Ovary (tissue), 10 donors: ENCODE measurements at places on chromosomes 2 and 18. TPM values are rescaled to one million over a fixed set of nuclear protein-coding genes. Genes with fewer than 3 reads are reported as not detected.

DNA sequence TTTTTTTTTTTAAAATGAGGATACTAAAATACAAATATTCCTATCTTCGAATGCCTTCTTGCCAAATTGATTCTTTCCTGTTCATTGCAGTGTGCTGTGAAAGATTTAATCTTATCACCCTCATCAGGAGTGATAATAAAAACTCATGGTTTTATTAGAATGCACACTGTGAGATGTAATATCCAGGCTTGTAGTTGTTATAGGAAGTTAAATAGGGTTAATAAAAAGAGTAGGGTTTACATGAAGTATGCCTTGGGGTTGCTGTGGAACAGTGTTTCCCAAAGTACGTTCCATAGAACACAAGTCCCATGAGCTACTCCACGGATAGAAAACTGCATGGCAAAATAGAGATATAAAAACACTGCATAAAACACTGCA is 191.9 kb downstream of the SPP2 start:
- DNase-seq = no peak

- no peak for DNase-seq
These were observed 38.5 kb downstream of the SPRED2 start for GRCh38 chr2:65393743-65394422.

DNA sequence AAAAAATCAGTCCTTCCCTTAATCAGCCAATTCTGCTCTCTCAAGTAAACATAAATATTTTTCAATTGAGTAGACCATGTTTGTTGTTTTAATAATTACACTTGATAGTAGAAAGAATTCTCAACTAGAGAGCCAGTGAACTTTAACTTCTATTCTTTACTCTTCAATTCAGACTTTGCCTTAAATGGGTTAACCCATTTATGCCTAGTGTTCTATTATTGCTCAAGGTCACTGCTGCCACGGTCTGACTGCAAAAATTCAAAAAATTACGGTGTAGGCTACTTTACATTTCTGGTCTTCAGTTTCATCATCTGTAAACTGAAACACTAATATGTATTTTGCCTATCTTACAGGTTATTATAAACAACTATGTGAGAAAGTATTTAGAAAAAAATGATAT is 103.1 kb downstream of the TLK1 start:
- DNase-seq = no peak

- no peak for DNase-seq
These were observed 14.0 kb downstream of the STRADB start for GRCh38 chr2:201465524-201465971.

- DNase-seq = peak; percentile 7
These were observed 3.7 kb downstream of the RAMP1 start for GRCh38 chr2:237863102-237863511.

GRCh38 chr18:72704202-72704601 is 160.1 kb upstream of the CBLN2 start:
- no peak for DNase-seq

DNA sequence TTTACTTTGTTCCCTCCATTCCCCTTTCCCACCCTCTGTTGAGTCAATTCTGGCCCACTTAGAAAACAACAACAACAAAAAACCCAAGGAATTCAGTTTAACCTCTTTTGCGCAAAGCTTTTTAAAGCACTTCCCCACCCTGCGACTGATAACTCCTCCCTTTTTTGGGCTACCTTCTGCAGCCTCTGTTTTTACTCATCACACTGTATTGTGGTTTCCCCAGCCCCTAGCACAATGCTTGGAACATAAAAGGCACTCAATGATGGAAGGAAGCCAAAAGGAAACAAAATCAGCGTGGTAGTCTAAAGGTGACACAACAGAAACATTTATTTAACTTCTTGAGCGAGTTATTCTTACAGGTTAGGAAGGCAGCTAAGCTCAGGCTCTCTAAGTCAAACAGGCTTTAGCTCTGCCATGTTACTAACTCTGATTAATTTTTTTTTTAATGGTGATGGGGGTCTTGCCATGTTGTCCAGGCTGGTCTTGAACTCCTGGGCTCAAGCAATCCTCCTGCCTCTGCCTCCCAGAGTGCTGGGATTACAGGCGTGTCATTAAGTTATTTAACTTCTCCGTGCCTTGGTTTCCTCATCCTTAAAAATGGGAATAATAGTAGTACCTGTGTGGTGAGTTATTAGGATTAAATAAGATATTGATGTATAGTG is 1.3 kb downstream of the CEP68 start:
- no peak for DNase-seq

DNA sequence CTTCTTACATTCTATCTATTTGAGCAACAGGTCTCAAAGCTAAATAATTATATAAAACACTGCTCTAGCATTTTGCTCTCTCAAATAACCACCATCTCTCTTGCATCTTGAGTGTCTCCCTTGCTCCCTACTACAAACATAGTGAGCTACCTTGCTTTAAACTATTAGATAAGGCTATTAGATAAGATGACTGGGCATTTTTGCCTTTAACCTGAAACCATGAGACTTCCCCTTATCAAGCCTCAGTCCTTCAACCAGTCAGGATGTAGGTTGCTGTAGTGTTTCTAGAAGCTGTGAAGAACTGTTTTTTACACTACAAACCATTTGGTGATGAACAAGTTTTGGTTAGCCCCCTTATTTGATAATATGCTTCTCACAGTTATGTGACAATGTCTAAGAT is 115.4 kb upstream of the MAP2 start:
- no peak for DNase-seq

DNA sequence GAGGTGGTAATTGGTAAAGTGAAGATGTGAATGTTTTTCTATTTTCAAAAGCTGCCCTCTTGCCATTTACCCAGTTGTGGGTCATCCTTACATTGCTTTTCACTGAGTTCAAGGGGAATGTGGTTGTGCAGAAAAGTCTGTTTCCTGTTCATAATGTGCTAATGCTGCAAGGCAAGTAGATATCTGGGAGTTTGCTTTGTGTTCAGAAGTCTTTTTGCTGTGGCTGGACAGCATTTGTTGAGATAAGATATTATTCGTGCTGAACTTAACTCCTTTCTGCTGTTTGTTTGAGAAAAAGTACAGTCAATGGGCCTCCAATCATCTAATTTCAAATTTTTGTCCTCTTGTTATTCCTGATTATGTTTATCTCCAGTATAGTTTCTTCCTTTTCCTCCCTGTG is 263.2 kb downstream of the LTBP1 start:
- no peak for DNase-seq

- no peak for DNase-seq
These were observed 35.2 kb downstream of the E2F6 start for GRCh38 chr2:11430729-11431128.

The ST6GAL2 gene
- 6.9 TPM for total RNA-seq

The ZNF2 gene
- 6.9 TPM for total RNA-seq

The TLX2 gene
- not detected for total RNA-seq

The CLEC4F gene
- total RNA-seq = 0.38 TPM

The GRB14 gene
- total RNA-seq = 4.5 TPM

The UGT1A3 gene
- total RNA-seq = not detected
